ENCODE measurements at places on chromosomes 16 and 17.

- no peak for DNase-seq
Observed at GRCh38 chr16:14240964-14241363, 169.8 kb downstream of the MRTFB start.

DNA sequence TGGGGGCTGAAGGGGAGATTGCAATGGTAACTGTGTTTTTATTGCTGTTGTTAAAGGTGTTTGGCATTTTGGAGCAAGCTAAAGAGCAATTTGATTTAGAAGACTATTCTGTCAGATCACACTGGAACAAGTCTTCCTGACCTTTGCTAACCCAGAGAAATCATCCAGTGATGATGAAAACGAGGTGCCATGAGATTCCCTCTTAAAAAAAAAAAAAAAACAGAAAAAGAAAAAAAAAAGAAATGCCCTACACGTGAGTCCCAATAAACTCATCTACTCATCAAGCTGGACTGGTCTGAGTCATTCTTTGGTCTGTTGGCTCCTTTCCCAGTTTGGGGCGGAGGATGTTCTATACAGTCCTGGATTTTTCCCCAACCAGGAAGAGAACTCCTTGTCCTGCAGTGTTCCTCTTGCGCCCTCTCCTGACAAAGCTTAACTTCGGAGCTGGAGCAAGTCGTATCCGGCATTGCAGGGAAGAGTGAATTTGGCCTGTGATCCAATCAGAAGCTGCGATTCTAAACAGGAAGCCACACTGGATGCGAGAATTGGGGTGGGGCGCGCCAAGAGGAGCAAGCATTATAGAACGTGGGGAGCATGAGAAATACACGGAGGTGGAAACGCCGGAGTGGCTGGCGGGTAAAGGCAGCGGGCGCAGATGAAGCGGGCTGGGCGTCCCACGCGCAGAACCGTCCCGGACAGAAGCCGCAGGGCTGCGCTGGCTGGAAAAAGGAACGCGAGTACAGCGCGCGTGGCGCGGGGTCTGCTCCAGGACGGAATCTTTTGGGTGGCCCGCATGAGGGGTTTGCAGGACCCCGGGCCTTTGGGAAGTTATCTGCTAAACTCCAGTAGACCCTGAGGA, 22.4 kb upstream of the CRYM start:
- DNase-seq, result no peak

DNA sequence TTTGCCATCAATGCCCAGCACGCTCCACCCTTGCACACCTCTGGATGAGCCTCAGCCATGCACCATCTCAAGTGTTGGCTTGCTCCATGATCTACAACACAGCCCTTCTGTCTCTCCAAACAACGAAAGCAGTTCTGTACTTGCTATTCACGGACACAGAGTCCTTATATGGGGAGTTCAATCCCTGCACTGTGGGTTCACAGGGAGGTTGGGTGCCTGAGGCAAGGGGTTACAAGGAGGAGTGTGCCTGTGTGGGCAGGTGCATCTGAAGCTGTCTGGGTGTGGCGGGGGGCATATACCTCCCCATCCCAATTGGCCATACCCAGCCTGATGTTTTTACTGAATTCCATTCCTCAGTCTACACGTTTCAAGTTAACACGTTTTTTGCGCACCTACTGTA, 5.6 kb downstream of the RUNDC3A start:
- no peak for DNase-seq

- DNase-seq, result no peak
Observed at GRCh38 chr16:88451586-88452481, 1.2 kb upstream of the ZFPM1 start.

GRCh38 chr16:28326881-28327610, 34.7 kb downstream of the SBK1 start:
- DNase-seq, result peak; percentile 34

GRCh38 chr17:83103200-83103942, 24.0 kb downstream of the METRNL start:
- no peak for DNase-seq

All from stimulated activated CD8-positive, alpha-beta memory T cell treated with anti-CD3 and anti-CD28 coated beads, Interleukin-4, amount 100 ng/mL, for 4 hours (primary cell).